ENCODE measurements at places on chromosomes 12 and 14.

DNA sequence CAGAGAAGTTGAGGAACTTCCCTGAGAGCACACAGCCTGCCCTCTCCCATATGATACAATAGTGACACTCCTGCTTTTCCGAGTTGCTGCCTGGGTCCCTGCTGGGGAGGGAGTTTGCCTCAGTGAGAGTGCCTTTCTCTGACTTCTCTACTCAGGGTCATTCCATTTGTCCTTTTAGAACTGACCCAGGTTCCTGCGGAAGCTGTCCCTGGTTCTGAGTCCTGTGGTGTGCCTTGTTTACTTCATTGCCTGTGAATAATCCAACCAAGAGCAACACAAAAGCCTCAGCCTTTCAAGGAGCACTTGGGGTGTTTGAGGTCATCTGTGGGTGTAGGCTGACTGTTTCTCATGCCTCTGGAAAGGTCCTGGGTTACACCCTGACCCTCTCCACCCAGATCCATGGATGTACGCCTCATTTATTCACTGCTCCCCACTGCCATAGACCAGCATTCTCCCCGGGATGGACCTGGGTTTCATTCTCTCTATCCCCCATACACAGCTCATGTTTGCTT lies 13.6 kb downstream of the SERPINA1 start:
- no peak for DNase-seq

- DNase-seq: no peak
Measured at GRCh38 chr12:62519043-62519442, 52.4 kb downstream of the MON2 start.

DNA sequence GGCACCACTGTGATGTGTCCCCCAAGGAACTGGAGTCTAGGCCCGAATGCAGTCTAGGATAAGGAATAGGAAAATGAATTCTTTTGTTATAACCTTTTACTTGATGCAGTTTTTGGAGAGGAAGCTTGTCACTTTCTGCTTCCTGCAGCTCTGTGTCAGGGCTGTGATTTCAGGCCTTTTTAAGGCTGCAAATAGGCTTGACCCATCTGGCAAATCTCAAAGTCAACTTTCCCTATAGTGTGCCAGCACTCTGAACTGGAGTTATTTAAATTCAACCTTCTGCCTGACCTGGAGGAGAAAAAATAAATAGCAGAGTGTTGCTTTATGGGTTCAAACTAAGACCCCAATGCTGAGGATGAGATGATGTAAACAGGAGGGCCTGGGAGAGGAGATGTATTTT lies 51.8 kb upstream of the CEP83 start:
- DNase-seq: no peak

DNA sequence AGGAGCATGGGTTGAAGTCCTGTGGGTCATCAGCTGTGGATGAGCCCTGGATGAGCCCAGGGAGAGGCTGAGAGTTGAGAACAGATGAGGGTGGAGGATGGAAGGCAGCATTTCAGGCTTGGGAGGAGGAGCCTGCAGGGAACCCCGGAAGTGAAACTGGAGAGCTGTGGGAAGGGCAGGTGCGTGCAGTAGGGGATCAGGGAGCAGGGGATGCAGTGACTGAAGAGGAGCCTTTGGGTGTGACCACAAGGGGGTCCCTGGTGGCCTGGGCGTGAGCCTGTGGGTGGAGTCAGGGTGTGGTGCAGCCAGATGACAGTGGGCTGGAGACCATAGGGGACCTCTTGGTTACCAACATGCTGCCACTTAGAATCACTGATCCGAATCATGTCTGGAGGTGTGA lies 115.5 kb downstream of the PAPOLA start:
- DNase-seq: no peak

DNA sequence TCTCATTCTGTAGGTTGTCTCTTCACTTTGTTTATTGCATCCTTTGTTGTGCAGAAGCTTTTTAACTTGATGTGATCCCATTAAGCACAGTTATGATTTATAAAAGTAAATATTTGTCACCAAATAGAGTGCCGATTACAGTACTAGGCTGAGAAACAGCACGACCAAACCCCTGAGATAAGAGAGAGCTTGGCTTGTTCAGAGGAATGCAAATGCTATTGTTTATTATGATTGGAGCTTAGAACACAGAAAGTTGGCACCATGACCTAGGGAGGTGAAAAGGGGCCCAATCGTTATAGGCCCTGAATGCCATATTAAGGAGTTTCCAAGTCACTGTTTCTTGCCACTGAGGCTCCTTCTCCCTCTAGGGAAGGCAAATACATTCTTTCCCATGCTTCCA lies 214.9 kb downstream of the KITLG start:
- DNase-seq: no peak

DNA sequence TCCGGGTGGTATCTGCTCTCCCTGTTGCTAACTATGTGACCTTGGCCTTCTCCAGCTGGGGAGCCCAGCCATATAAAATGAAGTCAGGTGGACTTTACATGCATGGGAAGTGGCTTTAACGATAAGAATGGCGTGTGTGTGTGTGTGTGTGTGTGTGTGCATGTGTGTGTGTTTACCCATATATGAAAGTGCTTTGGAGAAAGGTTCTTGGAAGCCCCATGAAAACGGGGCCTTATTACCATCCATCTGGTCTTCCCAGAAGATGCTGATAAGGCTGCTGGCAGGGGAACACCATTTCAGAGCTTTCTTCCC lies 94.8 kb downstream of the LRRC74A start:
- DNase-seq: no peak

DNA sequence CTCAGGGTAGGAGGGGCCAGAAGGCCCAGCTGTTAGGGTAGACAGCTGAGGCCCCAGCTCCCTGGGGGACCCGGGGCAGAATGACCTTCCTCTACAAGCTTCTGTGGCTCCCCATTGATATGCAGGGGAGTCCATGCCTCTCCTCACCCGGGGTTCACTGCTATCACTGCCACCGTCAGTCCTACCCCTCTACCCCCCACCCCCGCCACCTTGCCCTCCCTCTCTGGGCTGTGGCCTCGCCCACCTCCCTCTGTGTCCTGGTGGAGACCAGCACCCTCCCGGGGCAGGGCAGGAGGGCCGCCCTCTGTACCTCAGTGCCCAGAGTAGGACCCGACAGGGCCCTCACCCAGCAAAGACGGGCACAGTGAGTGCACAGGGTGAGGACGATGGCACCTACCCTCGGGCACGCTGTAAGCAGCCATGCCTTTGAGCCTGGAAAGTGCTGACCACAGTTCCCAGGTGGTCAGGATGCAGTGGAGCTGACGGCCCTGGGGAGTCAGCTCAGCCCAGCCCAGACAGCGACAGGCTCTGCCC lies 88.4 kb upstream of the SFSWAP start:
- no peak for DNase-seq

DNA sequence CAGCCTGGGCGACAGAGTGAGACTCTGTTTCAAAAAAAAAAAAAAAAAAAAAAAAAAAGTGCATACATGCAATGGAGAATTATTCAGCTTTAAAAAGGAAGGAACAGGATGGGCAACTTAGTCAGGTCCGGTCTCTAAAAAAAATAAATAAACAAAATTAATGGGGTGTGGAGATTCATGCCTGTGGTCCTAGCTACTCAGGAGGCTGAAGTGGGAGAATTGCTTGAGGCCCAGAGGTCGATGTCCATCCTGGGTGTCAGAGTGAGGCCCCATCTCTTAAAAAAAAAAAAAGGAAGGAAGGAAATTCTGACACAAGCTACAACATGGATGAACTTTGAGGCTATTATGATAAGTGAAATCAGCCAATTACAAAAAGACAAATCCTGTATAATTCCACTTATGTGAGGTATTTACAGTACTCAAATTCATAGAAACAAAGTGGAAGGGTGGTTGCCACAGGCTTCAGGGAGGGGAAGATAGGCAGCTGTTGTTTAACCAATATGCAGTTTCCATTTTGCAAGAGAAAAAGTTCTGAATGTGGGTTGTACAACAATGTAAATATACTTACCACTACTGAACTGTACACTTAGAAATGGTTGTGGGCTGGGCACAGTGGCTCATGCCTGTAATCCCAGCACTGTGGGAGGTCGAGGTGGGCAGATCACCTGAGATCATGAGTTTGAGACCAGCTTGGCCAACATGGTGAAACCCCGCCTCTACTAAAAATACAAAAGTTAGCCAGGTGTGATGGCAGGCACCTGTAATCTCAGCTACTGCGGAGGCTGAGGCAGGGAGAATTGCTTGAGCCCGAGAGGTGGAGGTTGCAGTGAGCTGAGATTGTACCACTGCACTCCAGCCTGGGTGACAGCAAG lies 12.3 kb upstream of the APOF start:
- no peak for DNase-seq

DNA sequence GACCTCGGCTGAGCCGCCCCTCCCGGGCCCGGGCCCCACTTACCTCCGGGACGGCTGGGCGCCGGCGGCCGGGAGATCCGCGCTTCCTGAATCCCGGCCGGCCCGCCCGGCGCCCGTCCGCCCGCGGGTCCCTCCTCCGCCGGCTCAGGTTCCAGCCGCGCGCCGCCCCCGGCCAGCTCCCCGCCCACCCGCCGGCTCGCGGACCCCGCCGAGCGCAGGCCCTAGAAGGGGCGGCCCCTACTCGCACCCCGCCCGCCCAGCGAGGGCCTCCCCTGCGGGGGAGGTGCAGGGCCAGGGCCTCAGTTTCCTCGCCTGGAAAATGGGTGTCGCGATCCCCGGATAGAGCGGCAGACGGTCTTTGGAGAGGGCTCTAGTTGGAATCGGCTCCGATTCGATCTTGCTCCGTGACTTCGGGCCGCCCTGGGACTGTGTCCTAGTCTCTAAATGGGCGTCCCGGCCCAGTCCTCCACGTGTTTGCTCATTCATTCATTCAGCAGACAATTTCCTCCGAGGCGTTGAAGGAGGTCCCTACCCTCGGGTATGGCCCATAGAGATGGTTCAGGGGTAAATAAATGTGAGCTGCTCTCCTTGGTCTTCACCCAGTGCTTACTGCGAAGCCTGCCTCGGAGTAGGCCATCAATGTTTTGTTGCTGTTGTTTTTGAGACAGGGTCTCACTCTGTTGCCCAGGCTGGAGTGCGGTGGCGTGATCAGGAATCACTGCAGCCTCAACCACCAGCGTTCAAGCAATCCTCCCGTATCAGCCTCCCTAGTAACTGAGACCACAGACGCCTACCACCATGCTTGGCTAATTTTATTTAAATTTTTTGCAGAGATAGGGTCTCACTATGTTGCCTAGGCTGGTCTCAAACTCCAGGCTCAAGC lies at the start of gene TRPV4:
TRPV4 (minus strand) TSS at position 92 of the 883 bp plus-strand sequence. CDS start 18,602 bp downstream, outside the sequence.
- no peak for DNase-seq

DNA sequence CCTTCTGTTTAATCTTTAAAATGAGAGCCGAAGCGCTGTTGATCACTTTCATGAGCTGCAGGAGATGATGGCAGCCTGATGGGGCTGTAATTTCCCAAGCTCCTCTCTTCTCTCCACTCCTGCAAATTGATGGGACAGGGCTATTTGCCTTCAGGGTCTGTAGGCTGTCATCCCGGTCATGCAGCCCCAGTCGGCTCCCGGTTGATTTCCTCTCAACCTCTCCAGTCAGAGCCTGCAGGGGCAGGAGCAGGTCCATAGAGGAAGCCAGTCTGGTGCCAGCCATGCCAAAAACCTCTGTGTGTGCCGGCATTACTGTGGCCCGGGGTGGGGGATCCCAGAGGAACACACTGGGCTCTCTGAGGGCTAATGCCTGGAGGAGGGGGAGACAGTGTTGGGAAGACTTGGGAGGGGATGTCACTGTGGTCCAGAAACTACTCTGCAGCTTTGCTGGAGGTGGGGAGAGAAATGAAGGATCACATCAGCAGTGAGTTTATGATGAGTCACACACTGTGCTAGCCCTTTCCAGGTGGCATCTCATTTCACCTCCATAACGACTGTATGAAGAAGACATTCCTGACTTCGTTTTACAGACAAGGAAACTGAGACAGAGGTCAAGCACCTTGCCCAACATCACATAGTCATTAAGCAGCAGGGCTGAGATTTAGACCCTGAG lies 46.5 kb upstream of the PRIMA1 start:
- no peak for DNase-seq

GRCh38 chr14:97916669-97917568 lies 1119.7 kb downstream of the VRK1 start:
- no peak for DNase-seq

GRCh38 chr12:109165599-109165998 lies 49.2 kb downstream of the ACACB start:
- DNase-seq: no peak

GRCh38 chr12:88398031-88398430 lies 182.2 kb downstream of the KITLG start:
- no peak for DNase-seq

GRCh38 chr14:62916551-62916950 lies 128.7 kb downstream of the KCNH5 start:
- no peak for DNase-seq

GRCh38 chr14:95597784-95598211 lies 62.9 kb downstream of the GLRX5 start:
- no peak for DNase-seq

DNA sequence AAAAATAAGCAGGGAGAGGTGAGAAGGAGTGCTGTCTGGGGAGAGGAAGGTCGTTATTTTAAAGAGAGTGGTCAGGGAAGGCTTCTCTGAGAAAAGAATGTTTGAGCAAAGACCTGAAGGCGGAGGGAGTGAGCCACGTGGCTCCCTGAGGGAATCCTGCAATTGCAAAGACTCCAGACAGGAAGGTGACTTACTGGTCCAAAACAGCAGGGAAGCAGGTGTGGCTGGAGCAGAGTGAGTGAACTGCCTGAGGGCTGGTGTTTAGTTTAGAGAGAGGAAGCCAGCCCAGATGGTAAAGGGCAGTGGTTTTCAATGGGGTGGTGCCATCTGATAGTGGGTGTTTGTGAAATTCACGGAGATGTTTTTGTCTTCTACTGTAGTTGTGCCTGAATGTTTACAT lies 58.8 kb upstream of the LTA4H start:
- no peak for DNase-seq

- DNase-seq: no peak
Measured at GRCh38 chr12:95690861-95691635, 99.5 kb downstream of the NTN4 start.

- DNase-seq: no peak
Measured at GRCh38 chr12:103627189-103627855, 40.2 kb downstream of the STAB2 start.

GRCh38 chr14:95138876-95139275 lies 18.5 kb downstream of the DICER1 start:
- no peak for DNase-seq

- DNase-seq: no peak
Measured at GRCh38 chr14:52305014-52305413, 9.1 kb upstream of the PTGER2 start.

DNA sequence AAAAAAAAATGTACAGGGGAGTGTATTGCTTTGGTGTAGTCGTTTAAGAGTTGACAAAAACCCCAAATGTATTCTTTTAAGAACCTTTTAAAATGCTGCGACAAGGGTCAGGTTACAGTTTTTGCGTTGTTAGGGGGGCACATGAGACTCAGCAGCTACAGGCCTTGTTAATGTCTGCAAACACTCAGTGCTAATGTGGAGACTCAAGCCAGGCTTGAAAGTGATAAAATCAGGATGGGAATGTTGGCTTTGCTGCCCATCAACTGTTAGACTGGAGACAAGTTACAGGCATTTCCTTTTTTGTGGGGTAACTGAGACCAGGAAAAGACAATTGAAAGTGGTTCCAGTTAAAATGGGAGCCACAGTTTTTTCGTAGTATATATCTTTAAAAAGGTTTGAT lies 84.8 kb downstream of the PRKCH start:
- DNase-seq: no peak
